ENCODE measurements at places on chromosomes 12 and 14.

DNA sequence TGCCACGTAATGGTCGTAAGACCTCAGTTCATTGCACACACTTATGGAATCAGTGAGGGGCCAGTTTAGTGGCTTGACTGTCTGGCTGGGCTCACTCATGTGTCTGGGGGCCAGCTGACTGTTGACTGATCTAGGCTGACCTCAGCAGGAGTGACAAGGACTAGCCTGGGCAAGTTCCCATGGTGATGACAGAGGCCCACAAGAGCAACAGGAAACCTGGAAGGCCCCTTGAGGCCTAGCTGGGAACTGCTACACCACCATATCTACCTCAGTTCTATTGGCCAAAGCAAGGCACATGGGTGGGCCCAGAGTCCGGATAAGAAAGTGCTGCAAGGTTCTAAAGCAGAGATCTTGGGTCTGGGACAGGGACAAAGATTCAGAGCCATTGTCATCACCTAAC is 21.3 kb upstream of the RFLNA start:
- DNase-seq: peak; percentile 50

DNA sequence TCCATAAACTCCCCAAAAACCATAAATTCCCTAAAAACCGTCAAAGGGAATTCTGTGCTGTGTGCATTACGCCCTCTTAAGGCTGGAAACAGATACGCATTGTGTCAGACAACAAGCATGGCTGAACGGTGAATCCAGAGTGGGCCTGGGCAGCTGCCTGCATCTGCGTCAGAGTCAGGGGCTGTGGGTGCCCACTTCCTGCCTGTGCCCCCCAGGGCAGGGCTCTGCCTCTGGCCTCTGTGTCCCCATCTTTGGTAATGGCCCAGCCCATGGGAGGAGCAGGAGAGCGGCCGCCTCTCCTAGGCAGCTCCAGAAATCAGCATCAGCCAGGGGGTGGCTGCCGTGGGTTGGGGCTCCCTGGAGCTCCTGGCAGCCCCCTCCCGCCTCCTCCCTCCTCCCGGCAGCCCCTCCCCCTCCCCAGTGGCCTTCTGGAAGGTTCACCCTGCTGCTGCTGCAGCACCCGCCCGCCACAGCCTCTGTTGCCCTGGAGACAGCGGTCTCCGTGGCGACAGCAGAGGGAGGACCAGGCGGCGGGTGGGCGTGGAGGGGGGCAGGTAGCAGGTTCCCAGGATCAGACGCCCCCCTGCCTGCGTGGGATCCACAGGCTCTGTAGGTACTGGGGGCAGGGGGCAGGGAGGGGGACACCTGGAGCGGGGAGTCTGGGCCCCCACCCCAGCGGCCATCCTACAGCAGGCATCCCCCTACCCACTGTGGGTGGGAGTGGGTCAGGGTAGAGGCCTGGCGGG is 5.9 kb downstream of the MMP17 start:
- no peak for DNase-seq

GRCh38 chr14:75318353-75318752 is 39.7 kb downstream of the FOS start:
- DNase-seq: no peak

DNA sequence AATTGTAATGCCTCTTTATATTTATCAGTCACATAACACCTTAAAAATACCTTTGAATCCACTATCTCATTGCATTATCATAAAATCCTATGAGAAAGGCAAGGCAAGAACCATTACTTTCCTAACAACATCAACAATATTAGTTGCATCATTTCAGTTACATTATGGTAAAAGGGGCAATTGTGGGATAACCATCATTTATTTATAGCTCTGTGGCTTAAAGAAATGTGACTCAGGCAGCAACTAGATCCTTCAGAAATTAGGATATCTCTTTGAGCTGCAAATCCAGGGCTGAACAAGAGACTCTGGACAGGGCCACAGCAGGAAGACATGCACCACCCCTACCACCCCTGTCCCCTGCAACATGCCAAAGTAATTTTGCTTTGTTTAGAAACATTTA is 36.4 kb downstream of the EPS8 start:
- no peak for DNase-seq

DNA sequence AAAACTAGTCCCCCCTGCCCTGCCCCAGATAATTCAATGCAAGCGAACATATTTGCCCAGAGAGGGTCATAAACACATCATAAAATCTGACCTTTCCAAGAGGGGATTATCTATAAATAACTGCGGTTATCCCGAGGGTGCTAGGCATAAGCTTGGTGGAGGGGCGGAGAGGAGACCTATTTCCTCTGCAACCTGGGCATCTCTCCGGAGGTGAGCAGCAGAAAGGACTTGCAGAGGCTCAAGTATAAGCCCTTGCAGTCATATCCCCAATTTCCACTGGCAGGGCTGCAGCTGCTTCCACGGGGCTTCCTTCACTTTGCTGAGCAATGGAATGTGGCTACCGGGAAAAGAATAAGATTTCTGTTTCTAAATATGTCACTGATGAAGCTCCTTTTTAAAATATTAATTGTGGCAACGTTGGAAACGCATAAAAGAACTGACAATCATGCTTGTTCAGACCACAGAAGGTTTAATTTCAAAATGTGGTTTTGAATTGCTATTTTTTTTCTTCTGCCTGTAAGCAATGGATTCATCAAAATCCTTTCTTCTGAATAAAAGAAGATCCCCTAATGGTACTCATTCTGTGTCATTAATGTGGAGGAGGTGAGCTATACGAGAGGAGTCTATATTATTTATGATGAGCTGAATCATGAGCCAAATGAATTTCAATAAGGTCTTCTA is 268.9 kb upstream of the ATP2B1 start:
- no peak for DNase-seq

GRCh38 chr14:38502239-38502638 is 246.3 kb upstream of the CLEC14A start:
- no peak for DNase-seq

DNA sequence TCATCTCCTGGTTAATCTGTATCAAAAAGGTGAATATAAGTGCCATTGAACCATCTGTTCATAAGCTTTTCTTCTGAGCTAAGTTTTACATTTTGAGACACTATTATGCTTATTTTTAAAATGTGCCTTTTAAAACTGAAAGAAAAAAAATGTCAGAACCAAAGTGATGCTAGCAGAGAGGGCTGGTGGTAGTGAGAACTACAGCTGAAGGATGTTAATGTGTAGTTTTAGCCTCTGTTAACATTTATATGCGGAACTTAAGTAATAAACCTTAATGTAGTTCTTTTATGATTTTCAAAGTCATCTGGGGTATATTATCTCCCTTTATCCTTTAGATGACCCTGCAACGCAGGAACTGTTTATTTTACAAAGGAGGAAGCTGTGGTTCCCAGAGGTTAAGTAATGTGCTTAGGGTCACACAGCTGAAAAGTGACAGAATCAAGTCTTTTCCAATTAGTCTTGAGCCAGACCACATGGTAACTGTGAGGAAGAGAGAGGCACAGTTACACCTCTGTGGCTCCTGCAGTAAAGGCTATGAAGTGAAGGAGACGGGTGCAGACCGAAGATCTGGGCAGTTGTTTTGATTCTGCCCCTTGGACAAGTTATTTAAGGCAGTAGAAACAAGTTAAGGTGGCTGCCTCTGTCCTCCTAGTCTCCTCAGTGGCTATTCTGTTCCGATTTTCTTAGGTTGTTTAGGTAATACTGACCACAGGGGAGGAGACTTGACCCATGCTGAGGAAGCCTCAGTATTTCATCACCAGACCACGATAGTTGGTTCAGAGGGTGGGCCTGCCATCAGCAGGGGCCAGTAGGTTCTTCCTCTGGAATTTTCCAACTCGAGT is 23.9 kb downstream of the GNG2 start:
- DNase-seq: no peak
